NCI-H524 treated with DMSO at 0.1 percent for 48 hours (cell line): ENCODE measurements at places on chromosomes 16 and 17.

GRCh38 chr16:66133643-66134338 lies 232.7 kb upstream of the CDH5 start:
- peak; percentile 26 for DNase-seq

DNA sequence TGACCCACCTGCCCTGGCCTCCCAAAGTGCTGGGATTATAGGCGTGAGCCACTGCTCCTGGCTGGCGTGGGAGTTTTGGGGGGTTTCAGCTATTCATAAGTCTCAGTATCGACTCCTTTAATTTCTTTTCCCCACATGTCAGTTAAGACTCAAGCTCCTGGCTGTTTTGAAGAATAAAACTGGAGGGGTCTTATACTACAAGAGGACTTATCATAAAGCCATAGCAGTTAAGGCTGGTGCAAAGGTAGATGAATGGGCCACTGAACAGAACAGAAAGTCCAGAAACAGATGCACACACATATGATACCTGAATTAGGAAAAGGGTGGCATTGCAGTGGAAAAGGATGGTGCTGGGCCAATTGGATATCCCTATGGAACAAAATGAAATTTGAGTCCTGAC lies 47.4 kb downstream of the TBX4 start:
- DNase-seq = no peak

- no peak for DNase-seq
These were observed 25.0 kb upstream of the KCNJ2 start for GRCh38 chr17:70144260-70144846.

GRCh38 chr17:43818966-43819365 lies 14.0 kb downstream of the MPP3 start:
- no peak for DNase-seq

- no peak for DNase-seq
These were observed 52.8 kb downstream of the SDK2 start for GRCh38 chr17:73591296-73592078.

DNA sequence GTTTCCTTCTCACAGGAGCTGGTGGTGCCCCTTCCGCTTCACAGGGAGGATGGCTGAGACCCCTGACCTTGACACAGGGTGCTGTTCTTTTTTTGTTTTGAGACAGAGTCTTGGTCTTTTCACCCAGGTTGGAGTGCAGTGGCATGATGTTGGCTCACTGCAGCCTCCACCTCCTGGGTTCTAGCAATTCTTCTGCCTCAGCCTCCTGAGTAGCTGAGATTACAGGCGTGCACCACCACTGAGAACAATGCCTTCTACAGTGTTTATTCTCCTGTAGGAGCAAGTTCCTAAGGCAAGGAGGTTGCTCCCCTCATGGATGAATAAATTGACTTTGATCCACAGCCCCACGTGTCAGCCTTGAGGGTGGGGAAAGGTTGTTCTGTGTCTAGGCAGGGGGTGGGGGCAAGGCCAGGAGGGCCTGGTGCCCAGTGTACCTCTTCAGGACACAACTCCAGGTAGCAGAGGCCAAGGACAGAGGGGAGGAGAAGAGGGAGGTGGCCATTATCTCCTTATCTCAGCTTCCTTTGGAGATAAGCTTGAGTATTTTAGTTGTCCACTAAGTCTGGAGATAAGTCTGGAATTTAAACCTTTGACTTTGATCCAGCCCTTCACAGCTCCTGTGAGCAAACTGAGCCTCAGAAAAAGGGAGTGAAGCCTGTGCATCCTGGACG lies 159.4 kb downstream of the SEC14L1 start:
- DNase-seq = no peak

DNA sequence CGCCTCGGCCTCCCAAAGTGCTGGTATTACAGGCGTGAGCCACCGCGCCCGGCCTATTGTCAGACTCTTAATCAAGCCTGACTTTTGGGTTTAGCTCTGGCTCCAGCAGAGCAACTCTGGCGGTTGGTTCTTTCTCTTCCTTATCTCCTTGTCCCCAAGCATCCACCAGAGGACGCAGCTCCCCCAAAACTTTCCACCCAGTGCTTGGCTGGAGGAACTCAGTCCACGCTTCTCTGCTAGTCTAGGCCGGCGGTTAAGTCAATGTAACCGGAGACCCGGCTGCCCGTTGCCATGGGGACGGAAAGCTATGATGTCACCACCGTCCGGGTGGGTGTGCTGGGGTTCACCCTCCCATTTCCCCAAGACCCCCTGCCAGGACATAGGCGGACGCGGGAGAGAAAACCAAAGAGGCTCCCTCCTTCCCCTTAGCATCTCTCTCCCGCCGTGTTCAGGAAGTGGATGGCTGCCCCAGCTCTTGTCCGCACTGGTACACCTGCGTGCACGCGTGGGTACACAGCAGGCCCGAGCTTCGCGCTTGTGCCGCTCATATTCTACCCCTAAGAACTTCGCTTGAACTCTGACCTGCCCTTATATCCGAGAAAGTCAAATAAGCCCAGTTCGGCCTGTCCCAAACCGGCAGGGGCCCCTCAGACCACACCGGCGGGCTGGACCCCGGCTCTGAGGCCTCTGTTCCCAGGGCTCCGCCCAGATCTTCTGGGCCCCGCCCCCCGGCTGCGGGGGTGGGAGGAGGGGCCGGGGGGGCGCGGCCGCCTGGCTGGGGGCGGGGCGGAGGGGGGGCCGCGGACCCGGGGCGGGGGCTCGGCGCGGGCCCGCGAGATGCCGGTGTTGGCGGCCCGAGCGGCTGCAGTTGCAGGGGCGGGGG lies at the start of gene RND2:
Gene RND2, plus strand, starts transcription at position 825 of the 883 bp plus-strand sequence. CDS start 117 bp downstream, outside the sequence.
- peak; percentile 92 for DNase-seq
